Suppressor macrophage (primary cell): ENCODE measurements at places on chromosomes 1 and 21.
A peak's percentile ranks its signal among the peaks of the same experiment; 100 is the strongest.

GRCh38 chr1:222375701-222376100, 172.2 kb downstream of the HHIPL2 start:
- no peak for DNase-seq

DNA sequence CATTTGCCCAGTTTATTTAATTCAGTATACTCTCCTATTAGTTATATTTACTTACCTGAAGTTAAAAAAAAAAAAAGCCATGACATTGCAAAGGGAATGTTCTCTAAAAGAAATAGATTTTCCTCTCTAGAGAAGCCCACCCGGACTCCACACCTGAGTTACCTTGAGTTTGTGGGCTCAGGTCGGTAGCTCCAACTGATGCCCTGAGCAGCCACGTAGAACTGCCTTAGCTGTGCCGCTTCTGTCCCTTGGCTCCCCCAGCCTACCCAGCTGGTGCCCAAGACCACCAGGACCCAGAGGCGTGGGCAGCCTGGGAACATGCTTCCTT, 250 bp downstream of the F5 start:
- no peak for DNase-seq

DNA sequence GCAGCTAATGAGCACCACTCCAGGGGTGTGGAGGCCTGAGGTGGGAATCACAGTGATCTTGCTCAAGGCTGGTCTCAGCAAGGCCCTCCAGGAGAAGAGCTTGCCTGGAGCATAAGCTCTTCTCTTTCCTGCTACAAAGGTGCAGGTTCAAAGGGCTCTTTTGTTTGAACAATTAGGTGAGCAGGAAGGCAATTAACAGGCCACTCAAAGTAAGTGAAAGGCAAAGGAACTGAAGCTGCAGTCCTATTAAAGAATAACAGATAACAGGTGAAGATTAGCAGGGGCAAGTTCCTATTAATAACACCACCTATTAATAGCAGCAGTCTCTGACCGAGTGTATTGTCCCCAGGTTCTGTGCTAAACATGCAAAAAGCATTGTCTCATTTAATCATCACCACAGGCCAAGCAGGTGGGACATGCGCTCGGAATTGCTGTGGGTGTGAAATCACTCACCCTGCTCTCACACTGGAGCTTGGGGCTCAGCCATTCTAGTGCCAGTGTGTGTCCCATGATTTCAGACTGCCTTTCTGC, 113.8 kb downstream of the RHOU start:
- DNase-seq, result no peak

GRCh38 chr1:246554201-246554600, 11.9 kb downstream of the TFB2M start:
- DNase-seq, result no peak

DNA sequence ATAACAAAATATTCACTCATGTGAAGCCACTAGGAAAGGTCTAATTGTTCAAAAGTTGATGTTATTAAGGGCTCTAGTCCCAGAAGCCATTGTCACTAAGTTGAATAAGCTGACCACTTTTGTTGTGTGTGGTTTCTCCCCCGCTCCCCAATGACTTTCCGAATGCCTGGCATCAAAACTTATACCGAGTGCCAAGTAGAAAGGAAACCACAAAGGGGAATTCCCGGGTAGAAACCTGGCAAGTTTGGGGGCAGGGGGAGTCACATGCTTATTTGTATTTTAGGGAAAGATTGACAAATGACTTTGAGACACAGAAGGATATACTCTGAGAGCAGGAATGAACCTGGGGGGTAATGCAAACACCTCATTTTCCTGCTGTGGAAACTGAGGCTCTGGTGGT, 154.1 kb downstream of the TGFBR3 start:
- no peak for DNase-seq

- no peak for DNase-seq
These were observed 9.5 kb downstream of the GPR37L1 start for GRCh38 chr1:202131956-202132821.

- DNase-seq, result no peak
These were observed 282.7 kb downstream of the NPHP4 start for GRCh38 chr1:5709461-5709975.

- no peak for DNase-seq
These were observed 34.3 kb downstream of the PIK3R3 start for GRCh38 chr1:46098027-46098712.

- no peak for DNase-seq
These were observed 1.7 kb downstream of the TMEM125 start for GRCh38 chr1:43271186-43272118.

GRCh38 chr1:31155216-31155806, 84.4 kb downstream of the NKAIN1 start:
- DNase-seq, result peak; percentile 89

GRCh38 chr1:48030211-48030610, 33.0 kb upstream of the TRABD2B start:
- DNase-seq, result no peak

DNA sequence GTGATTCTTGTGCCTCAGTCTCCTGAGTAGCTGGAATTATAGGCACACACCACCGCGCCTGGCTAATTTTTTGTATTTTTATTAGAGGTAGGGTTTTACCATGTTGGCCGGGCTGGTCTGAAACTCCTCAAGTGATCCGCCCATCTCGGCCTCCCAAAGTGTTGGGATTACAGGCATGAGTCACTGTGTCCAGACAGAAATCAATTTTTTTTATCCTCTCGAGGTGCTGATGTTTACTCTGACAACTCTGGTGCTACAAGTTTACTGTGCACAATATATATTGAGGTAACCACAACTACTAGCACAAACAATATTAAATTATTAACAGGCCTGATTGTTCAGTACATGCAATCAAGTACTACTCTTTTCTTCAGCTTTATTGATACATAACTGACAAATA, 39.7 kb downstream of the F13B start:
- no peak for DNase-seq
